Skin of body (tissue), 3 donors: ENCODE measurements at places on chromosomes 3 and 15. TPM values are rescaled to one million over a fixed set of nuclear protein-coding genes. Genes with fewer than 3 reads are reported as not detected.

DNA sequence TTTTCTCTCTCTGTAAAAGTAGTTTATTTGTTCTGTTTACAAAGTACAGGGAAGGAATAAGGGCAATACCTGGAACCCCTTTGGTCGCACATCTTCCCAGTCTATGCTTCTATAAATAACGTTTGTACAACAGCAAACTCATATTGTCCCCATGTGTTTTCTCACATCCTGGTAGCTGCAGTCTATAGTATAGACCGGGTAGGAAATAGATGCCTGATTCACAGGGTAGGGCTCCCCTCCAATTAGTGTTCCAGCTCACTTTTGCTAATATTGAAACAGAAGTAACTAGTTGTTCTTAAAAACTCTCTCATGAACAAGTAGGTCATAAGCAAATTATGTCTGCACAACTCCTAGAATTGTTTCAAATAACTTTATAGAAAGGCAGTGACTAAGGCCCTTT, 17.7 kb downstream of the ATG7 start:
- no peak for DNase-seq

GRCh38 chr3:35487376-35487775, 151.9 kb upstream of the ARPP21 start:
- DNase-seq = no peak

DNA sequence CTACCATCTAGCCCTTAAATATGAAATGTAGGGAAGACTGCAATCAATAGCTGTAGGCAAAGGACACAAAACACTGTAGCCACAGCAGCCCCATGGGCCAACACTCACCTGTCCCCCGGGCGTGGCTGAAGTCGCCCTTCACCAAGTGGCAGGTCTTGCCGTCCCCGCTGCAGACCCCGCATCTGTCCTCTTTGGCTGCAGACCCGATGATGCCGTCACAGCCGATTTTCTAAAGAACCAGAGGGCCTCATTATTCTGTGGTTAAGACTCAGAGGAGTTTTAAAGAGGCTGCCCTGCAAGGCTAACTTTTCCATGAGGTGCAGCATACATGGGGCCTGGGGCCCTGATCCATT, 245.6 kb downstream of the ADAMTS17 start:
- DNase-seq = no peak

DNA sequence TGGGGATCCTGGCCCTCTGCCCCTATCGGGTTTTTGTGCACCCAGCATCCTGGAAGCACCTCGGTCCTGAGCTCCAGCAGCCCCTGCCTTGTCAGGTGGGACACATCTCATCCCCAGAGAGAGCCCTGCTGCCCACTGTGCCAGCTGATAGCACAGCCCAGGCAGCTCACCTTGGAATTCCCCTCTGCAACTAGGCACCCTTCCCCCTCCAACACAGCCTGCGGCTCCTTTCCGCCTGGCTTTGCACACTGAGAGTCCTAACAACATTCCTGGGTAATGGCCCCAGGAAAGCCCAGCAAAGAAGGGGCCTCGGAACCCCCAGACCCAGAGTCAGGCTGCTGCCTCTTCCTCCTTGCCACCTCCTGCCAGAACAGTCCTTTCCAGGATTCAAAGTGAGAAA, 5.9 kb downstream of the HCN4 start:
- DNase-seq = no peak

DNA sequence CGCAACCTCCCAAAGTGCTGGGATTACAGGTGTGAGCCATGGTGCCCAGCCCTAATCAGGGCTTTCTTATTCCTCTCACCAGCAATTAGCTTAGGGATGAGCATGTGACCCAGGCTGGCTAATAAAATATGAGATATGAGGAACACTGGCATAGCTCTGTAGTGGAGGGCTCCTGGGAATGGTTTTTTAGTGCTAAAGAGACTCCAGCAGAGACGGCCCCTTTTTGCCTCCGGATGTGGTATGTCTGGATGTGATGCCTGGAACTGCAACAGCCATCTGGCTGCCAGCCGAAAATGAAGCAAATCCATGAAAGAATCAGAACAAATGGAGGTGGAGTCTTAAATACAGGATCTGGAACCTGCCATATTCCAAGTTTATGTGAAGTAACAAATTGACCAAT, 69.1 kb upstream of the MAGI1 start:
- peak; percentile 47 for DNase-seq

- DNase-seq = no peak
These were observed 106.5 kb upstream of the CTNNB1 start for GRCh38 chr3:41092844-41093243.

DNA sequence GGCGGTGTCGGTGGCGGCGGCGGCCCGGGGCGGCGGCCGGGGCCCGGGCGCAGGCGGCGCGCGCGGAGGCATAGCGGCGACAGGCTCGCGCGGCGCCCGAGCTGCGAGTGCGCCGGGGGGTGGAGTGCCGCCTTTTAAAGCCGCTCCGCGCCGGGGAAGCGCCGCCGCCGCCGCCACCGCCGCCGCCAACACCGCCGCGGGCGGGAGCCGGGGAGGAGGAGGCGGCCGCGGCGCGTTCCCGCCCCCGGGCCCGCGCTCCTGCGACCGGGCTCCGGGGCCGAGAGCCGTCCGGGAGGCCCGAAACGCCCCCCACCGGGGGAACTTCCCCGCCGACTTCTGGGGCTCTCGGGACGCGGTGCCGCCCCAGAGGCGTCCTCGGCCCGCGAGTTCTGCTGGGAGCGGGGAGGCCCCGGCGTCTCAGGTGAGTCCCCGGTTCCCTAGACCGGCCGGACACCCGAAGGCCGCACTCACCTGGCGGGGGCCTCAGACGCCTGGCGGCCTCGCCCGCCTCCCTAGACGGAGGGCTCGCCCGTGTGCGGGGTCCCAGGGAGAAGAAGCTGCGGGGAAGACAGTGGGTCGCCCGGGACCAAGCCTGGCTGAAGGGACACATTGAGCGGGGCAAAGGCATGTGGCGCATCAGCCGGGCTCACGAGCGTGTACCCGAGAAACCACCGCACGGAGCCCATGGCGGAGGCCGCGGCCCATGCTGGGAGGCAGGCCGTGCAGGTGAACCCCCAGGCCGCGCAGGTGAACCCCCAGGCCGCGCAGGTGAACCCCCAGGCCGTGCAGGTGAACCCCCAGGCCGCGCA, at the start of gene PCSK6:
PCSK6 (minus strand) TSS at position 109 of the 809 bp plus-strand sequence; CDS start at position 72, 37 bp downstream.
- DNase-seq = no peak

- no peak for DNase-seq
These were observed 105.0 kb upstream of the CTNNB1 start for GRCh38 chr3:41094351-41094750.

DNA sequence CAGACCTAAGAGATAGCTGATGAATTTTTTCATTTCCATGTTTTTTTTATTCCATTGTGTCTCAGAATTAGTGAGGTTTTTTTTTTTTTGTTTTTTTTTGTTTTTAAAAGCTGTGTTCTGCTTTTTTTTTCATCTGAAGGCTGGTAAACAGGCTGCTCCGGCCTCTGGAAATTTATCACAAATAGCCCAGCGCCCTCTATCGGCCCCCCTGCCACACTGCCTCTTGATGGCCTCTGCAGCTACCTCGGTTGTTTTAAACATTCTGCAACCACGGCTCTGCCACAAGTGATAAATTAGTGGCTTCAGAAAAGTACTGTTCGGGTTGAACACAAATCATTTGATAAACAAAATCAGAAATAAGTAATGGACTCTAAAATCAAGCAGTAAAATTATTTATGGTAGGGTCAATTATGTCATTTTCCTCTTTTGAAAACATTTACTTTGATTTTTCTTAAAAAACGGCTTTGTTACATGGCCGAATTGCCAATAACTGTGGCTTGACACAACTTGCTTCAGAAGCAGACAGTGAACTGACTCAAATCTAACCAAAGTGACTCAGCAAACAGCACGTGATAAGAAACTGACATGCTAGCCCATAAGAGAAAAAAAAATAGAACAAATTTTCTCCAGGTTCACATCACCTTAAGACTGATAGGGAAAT, 87.8 kb downstream of the RSL24D1 start:
- DNase-seq = no peak

GRCh38 chr3:185070491-185071286, 82.2 kb downstream of the C3orf70 start:
- DNase-seq = peak; percentile 6

- no peak for DNase-seq
These were observed 442.9 kb downstream of the ERC2 start for GRCh38 chr3:56025326-56025725.

DNA sequence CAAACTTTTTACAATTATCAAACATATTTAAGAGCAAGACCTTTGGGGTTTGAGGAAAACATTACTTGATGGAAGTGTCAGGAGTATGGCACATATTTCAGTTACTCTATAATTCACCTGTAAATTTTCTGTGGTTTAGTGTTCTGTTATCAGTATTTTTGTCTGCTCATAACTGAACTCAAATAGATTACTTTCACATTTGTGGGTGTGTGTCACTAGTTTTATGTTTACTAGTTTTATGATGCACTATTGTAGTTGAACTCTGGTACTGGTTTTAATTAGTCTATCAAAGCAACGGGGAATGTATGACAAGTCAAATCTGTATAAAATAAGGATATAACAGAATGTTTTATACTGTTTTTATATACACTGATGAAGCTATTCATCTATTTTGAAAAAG, 27.2 kb downstream of the OXSM start:
- DNase-seq = no peak

SCAANT1 gene
- total RNA-seq = not detected

STARD5 gene
- 17.9 TPM for total RNA-seq

CTXND1 gene
- 0.30 TPM for total RNA-seq

- peak; percentile 78 for DNase-seq
These were observed 95.0 kb upstream of the FNDC3B start for GRCh38 chr3:171944118-171945016.

GRCh38 chr3:126512026-126512425, 5.5 kb downstream of the UROC1 start:
- no peak for DNase-seq

NISCH gene
- total RNA-seq = 74.1 TPM

CD86 gene
- total RNA-seq = 6.8 TPM

DNA sequence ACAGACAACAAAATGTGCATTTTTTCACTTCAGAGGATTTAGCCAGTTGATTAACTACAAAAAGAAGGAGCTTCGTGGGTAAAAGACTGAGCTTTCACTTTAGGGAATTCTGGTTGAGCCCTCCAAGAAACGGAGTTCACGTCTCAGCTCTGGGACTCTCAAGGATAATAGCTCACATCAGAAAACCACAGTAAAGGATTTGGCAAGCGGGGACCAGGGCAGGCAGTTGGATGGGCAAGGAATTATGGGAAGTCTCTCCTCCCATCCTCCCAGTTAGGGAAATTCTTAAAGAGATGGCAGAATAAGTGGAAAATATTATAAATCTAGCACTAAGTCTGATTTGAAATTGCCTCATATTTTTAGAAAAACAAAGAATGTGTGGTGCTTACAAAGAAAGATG, 188.3 kb upstream of the EOMES start:
- DNase-seq = no peak

PTPRG gene
- total RNA-seq = 40.0 TPM

KBTBD13 gene
- 0.30 TPM for total RNA-seq

- DNase-seq = no peak
These were observed 1.3 kb upstream of the CPEB1 start for GRCh38 chr15:82648257-82649103.

GP9 gene
- total RNA-seq = 0.49 TPM

DNA sequence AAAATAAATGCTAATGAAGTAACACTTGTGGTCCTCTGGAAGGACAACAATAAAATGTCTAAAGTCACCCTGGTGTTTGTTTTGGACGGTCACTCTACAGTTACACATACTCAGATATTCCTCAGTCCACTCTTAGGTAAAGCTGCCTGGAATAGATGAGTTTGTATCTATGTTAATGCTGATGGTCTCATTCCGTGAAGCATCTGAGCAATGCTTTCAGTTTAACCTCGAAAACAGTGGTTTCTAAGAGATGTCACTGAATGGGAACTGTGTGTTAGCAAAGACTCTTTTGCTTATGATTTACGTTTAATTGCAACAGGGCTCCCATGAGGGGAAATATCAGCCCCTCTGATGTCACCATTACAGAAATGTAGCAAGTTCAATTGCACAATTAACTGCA, 49.1 kb downstream of the FBN1 start:
- DNase-seq = peak; percentile 76

DNA sequence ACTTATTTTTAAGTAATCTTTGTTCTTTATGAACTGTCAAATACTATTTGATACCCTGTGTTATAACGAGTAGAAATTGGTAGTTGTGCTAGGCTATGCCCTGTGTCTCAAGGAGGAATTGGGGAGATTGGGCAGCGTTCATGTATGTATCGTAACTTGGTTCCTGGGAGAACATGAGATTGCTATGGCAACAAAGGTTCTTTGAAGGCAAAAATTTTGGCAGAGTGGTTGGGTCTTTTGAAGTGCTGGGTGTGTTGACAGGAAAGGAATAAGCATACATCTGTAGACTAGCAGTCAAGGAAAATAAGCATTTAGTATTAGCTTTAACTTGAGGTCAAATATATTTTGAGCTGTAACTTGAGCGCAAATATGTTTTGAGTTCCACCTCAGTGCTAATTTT, 45.3 kb downstream of the TCF12 start:
- DNase-seq = no peak

DNA sequence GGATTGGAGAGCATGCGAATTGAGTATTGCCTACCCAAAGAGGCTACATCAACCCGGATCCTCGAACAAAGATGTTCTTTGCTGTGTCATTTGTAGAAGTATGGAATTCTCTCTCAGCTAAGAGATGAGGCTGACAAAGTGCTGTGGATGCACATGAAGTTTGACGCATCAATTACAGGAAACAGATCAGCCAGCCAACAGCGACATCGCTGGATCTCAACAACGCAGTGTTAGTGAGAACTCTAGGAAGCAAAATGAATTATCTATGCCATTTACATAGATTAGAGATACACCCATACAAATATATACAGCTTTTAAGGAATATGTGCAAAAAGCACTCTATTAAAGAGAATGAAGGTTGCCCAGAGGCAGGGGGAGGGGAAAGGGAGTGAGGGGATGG, 160.6 kb upstream of the RGMA start:
- peak; percentile 39 for DNase-seq

GRCh38 chr15:72532991-72533601, 59.0 kb downstream of the ARIH1 start:
- no peak for DNase-seq

GRCh38 chr15:40081691-40082194, 26.9 kb downstream of the BMF start:
- peak; percentile 85 for DNase-seq

SCG5 gene
- total RNA-seq = 5.0 TPM

- DNase-seq = no peak
These were observed 923.0 kb downstream of the DIPK2A start for GRCh38 chr3:144894576-144894975.

NME9 gene
- not detected for total RNA-seq

GPR149 gene
- total RNA-seq = not detected

GRCh38 chr3:158381262-158381868, 189.6 kb upstream of the MLF1 start:
- no peak for DNase-seq

STT3B gene
- 124 TPM for total RNA-seq

DNA sequence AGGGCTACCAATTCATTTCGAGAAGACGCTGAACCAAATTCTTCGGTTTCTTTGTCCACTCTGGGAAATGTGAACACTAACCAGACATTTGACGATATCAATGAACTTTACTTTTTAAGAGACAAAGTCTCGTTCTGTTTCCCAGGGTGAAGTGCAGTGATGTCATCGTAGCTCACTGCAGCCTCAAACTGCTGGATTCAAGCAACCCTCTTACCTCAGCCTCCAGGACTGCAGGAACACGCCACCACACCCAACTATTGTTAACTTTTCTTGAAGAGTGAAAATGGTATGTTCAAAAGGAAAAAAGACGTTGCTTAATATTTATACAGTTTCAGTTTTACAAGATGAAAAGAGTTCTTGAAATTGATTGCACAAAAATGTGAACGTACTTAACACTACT, 30.6 kb downstream of the MB21D2 start:
- peak; percentile 14 for DNase-seq
